Caco-2 (cell line): ENCODE measurements at places on chromosomes 12 and 14. TPM values are rescaled to one million over a fixed set of nuclear protein-coding genes. Genes with fewer than 3 reads are reported as not detected.

CLEC6A gene
- total RNA-seq, result not detected in 2 replicates

CLEC12A gene
- total RNA-seq, result not detected in 2 replicates

KRT83 gene
- total RNA-seq, result not detected in 2 replicates

INSM2 gene
- total RNA-seq, result 0.14 TPM in 1 of 2 replicates, not detected in the other

NEUROD4 gene
- not detected in 2 replicates for total RNA-seq

TAS2R19 gene
- 4.8 and 5.7 TPM in 2 replicates for total RNA-seq

POTEG gene
- not detected in 2 replicates for total RNA-seq

DPF3 gene
- not detected in 2 replicates for total RNA-seq

FOXG1 gene
- total RNA-seq, result not detected in 2 replicates

PAX9 gene
- total RNA-seq, result 6.9 and 7.2 TPM in 2 replicates

TOMM20L gene
- 1.2 and 1.7 TPM in 2 replicates for total RNA-seq

PYGL gene
- 80.8 and 98.1 TPM in 2 replicates for total RNA-seq

ETV6 gene
- total RNA-seq, result 15.6 and 18.2 TPM in 2 replicates

NTS gene
- total RNA-seq, result 0.58 TPM in 1 of 2 replicates, not detected in the other

DDN gene
- 1.7 and 1.9 TPM in 2 replicates for total RNA-seq

SOCS2 gene
- 95.4 and 96.6 TPM in 2 replicates for total RNA-seq

KRT7 gene
- 13.9 and 19.9 TPM in 2 replicates for total RNA-seq

CRIP1 gene
- total RNA-seq, result 46.0 and 75.1 TPM in 2 replicates

TMEM132C gene
- not detected in 2 replicates for total RNA-seq

OTOGL gene
- 0.39 and 0.72 TPM in 2 replicates for total RNA-seq

CARMIL3 gene
- 0.88 and 1.00 TPM in 2 replicates for total RNA-seq

PIWIL1 gene
- total RNA-seq, result 5.1 and 5.3 TPM in 2 replicates

LETMD1 gene
- 90.6 and 95.6 TPM in 2 replicates for total RNA-seq

VPS29 gene
- 127 and 132 TPM in 2 replicates for total RNA-seq

TEX22 gene
- total RNA-seq, result 0.86 and 0.91 TPM in 2 replicates

STYK1 gene
- 4.5 and 4.9 TPM in 2 replicates for total RNA-seq

ZNF10 gene
- 6.9 and 7.6 TPM in 2 replicates for total RNA-seq
